Hematopoietic multipotent progenitor cell (in vitro differentiated cells): ENCODE measurements at places on chromosomes 1 and 21. TPM values are rescaled to one million over a fixed set of nuclear protein-coding genes. Genes with fewer than 3 reads are reported as not detected.

GRCh38 chr1:64323054-64323453 is 119.6 kb downstream of the UBE2U start:
- DNase-seq = no peak

GRCh38 chr1:50266509-50266908 is 156.7 kb downstream of the DMRTA2 start:
- DNase-seq = no peak

- DNase-seq = no peak
Measured at GRCh38 chr1:193102662-193103061, 2.6 kb downstream of the GLRX2 start.

DNA sequence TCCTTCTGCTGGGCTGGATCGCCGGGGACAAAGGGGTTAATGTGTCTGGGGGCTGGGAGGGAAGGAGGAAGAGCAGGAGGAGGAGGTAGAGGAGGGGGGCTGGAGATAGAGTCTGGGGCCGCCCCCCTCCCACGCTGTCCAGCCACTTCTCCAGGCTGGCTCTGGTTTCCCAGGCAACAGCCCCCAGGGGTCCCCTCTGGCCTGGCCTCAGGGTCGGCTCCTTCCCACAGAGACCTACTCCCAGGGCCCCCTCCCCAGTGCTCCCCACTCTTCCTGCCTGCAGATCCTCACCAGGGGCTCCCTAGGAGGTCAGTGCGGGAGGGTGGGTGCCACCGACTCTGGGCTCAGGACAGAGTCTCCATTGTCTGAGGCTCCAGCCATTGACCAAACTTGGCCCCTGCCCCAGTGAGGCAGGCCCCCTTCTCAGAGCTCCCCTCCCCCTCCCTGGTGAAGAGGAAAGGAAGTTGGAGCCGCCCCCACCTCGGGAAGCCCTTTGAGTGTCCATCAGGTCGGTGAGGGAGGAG is 34.1 kb downstream of the ARHGEF10L start:
- no peak for DNase-seq

DNA sequence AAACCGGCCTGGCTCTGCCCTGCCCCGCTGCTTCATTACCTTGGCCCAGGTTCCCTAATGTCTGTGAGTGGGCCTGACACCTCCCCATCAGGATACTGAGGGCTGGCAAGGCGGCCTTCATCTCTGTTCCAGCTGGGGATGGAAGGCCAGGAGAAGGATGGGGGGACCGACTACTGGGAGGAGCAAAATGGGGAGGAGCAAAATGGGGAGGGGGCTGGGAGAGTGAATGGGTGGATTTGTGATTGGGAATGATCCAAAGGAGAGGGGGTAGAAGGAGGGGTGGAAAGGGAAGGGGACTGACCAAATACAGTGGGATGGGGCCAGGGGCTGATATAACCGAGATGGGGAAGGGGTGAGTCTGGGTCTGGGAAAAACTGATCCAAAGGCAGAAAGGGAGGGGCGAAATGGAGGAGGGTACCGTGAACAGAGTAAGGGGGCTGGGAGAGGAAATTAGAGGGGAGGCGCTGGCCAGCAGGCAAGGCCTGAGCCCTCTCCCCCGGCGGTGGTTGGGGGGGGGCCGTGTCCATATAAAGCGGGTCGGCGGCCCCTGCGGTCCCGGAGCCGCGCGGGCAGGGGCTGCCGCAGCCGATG is at the start of gene FOXE3:
Gene FOXE3 (plus strand): TSS at position 558 of the 591 bp plus-strand sequence. CDS start 31 bp downstream, at position 589.
- DNase-seq = no peak

DNA sequence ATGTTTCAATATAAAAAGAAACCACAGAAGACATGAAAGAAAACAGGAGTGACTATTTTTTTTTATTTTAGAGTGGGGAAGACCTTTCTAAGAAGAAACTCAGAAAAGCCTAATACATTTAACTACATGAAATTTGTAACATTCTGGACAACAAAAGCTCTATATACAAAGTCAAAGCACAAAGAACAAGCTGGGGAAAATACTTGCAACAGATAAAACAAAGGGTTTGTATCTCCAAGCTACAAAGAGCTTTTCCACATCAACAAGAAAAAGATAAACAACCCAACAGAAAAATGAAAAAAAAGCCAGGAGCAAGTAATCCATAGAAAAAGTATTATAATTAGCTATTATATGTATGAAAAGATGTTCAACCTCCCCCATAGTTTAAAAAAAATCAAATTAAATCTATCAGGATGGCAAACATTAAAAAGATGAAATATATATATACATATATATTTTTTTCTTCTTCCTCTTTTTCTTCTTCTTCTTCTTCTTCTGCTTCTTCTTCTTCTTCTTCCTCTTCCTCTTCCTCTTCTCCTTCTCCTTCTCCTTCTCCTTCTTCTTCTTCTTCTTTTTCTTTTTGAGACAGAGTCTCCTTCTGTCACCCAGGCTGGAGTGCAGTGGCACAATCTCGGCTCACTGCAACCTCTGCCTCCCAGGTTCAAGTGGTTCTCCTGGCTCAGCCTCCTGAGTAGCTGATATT is 49.1 kb upstream of the EPS8L3 start:
- no peak for DNase-seq

DNA sequence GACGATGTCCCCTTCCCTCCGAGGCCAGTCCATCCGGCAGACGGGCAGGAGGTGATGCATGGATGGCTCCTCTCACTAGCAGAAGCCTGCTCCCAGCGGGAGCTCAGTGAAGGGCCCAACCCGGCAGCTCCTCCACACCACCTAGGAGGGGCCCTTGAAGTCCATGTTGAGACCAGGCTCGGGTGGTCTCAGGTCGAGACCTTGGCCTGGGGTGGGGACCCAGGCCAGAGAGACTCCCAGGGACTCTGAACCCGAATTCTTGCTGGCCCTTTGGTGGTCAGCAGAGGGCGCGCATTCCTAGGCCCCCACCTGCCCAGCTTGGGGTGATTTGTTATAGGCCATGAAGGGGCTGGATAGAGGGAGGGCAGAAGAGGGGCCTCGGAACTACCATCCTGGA is 642 bp upstream of the NT5C1A start:
- no peak for DNase-seq

Gene OR2G6
- total RNA-seq = not detected

Gene CTSS
- 66.5 TPM for total RNA-seq
